ENCODE measurements at places on chromosomes 16 and 17.

- no peak for DNase-seq
- H3K27me3 ChIP-seq: no peaks in the 10 kb centered on the region
- H3K36me3 ChIP-seq: peaks cover 4% of the 10 kb centered on the region
- H3K4me1 ChIP-seq: no peaks in the 10 kb centered on the region
Observed at GRCh38 chr16:46914556-46915201, 30.5 kb downstream of the GPT2 start.

GRCh38 chr17:35103271-35103670 is 16.4 kb downstream of the RAD51D start:
- no peaks in the 10 kb centered on the region for H3K4me1 ChIP-seq
- no peaks in the 10 kb centered on the region for H3K27me3 ChIP-seq
- no peak overlapping the region for H3K4me3 ChIP-seq
- H3K27ac ChIP-seq: no peak overlapping the region

GRCh38 chr16:21156767-21157467 is 1.6 kb upstream of the LDAF1 start:
- H3K4me3 ChIP-seq: no peak overlapping the region
- no peak overlapping the region for H3K27ac ChIP-seq
- no peaks in the 10 kb centered on the region for H3K36me3 ChIP-seq
- peaks cover 13% of the 10 kb centered on the region for H3K4me1 ChIP-seq
- DNase-seq: no peak

DNA sequence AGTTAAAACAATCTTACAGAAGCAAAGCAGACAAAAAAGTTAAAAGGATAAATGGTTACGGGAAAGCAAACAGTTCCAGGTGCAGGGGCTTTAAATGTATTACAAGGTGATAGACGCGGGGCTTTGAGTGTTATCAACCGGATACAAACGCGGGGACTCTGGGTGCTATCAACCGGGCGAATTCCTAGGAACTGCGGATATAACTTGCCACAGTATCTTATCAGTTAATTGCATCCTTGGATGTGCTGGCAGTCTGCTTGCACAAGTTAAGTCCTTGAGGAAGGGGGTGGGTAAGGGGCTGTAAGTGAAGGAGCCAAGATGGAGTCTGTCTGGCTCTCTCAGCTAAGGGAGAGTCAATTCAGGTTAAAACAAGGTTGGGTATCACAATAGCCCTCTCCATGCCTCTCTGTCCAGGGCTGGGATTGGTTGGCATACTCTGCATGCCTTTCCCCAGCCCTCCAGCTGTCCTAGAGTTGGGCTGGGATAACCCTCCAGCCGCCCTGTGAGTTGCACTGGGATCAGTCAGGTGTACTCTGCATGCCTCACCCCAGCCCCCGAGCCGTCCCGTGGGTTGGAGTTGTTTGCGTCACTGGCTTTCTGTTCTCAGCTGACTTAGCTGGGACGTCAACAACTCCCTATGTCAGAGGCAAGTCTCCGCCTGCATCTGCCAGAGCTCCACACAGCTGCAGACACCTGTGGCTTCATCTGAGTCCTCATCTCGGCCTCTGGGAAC is 40.9 kb downstream of the TMEM235 start:
- no peaks in the 10 kb centered on the region for H3K36me3 ChIP-seq
- DNase-seq: no peak
- H3K4me1 ChIP-seq: no peaks in the 10 kb centered on the region
- no peak overlapping the region for H3K27ac ChIP-seq

- no peak overlapping the region for H3K27ac ChIP-seq
- H3K4me3 ChIP-seq: no peak overlapping the region
- peaks cover 16% of the 10 kb centered on the region for H3K36me3 ChIP-seq
- peak; percentile 78 for DNase-seq
- peaks cover 26% of the 10 kb centered on the region for H3K4me1 ChIP-seq
- H3K27me3 ChIP-seq: no peaks in the 10 kb centered on the region
Observed at GRCh38 chr16:592518-593306, 2.8 kb downstream of the RAB40C start.

GRCh38 chr16:27229891-27230470 is 26.7 kb downstream of the KDM8 start:
- H3K36me3 ChIP-seq: peaks cover 24% of the 10 kb centered on the region
- no peaks in the 10 kb centered on the region for H3K4me1 ChIP-seq
- no peak overlapping the region for H3K4me3 ChIP-seq
- no peak for DNase-seq

All from ascending aorta (tissue), 2 donors.